ENCODE measurements at places on chromosomes 5 and 9.

- DNase-seq = no peak
These were observed 3.8 kb downstream of the TCOF1 start for GRCh38 chr5:150361301-150361700.

- DNase-seq = no peak
These were observed 603.9 kb upstream of the RORB start for GRCh38 chr9:73893230-73893629.

- no peak for DNase-seq
These were observed 2.7 kb upstream of the PHPT1 start for GRCh38 chr9:136846376-136847087.

GRCh38 chr5:107794741-107795140, 124.0 kb upstream of the EFNA5 start:
- no peak for DNase-seq

- no peak for DNase-seq
These were observed 1.5 kb upstream of the C5orf24 start for GRCh38 chr5:134844252-134844651.

GRCh38 chr5:175471628-175472027, 6.7 kb upstream of the SFXN1 start:
- no peak for DNase-seq

DNA sequence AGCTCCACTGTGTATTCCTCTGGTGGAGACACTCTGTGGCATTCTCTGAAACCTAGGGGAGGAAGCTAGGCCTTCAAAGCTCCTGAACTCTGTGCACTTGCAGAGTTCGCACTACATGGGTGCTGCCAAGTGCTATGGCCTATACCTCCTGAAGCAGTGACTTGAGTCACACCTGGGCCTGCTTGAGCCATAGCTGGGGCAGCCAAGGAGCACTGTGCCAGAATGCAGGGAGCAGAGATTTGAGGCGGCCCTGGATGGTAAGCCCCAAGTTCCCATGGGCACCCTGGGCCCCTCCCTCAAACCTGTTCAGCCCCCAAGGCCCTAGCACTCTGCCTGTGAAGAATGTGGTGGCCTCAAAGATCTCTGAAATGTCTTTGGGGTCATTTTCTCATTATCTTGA, 212.9 kb downstream of the SPATA31A6 start:
- no peak for DNase-seq

DNA sequence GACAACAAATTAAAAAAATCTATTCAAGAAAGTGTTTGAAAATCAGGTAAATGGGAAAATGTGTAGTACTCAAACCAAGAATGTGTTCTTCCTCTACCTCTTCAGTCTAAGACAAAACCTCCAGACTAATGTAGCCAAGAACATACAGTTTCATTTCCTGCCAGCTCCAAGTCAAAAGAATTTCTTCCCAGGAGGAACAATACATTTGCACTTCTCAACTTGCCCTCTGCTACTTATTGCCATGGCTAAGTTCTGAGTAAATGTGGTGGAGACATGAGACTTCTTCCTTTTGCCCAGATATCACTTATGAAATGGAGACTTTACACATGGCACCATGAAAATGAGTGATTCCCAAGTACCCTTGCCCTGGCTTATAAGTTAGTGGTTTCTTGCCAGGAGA, 2112.2 kb upstream of the C9orf72 start:
- no peak for DNase-seq

DNA sequence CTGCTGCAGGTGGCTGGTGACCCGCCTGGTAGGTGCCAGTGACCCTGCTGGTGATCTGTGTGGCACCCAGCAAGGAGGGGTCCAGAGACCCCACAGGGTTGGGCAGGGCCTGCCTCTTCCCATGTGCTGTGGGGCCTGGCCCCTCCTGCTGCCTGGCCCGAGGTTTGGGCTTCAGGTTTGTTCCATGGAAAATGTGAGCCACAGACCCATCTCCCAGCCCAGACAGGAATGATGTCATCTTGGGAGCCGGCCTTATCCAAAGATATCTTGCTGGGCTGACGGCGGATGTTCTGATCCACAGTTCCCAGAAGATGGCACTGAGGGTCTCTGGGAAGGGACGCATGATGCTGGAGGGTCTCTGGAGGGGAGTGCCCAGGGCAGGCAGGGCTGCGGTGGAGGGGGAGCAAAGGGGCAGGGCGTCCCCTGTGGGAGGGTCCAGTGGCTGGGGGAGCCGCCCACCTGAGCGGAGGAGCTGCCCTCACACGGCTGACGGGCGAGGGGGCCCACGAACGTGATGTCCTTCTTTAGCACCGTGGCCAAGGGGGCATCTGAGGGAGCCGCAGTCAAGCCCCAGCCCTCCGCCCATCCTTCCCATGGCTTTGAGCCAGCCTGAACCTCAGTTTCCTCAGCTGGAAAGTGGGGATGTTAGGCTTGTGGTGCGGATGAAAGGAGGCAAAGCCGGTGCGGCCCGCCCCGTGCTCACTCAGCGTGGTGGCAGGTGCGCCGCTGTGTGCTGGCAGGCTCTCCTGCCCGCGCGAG, 68.1 kb downstream of the COL5A1 start:
- no peak for DNase-seq

DNA sequence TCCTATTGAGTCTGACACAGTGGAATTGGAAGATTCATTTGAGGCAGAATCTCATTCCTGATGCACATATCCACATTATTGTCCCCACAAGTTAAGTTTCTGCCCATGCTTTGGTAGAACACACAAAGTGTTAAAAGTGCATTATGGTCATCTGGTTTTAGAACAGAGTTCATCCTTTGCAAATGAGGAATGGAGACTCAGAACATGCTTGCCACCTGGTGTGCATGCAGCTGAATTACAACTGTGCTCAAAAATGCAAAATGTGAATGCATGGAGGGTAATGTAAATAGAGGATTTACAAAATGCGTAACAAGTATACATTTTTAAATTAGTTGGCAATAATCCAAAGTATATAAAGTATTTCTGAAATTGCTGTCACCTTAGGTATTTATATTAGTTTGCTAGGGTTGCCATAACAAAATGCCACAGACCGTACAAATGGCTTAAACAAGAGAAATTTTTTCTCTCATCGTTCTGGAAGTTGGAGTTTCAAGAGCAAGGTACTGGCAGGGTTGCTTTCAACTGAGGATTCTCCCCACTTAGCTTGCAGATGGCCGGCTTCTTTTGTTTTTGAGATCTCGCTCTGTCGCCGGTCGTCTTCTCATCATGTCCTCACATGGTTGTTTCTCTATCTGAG, 671.1 kb downstream of the TAF11L14 start:
- DNase-seq = peak; percentile 65

GRCh38 chr9:127426756-127427155, 2.6 kb downstream of the ZNF79 start:
- DNase-seq = no peak

DNA sequence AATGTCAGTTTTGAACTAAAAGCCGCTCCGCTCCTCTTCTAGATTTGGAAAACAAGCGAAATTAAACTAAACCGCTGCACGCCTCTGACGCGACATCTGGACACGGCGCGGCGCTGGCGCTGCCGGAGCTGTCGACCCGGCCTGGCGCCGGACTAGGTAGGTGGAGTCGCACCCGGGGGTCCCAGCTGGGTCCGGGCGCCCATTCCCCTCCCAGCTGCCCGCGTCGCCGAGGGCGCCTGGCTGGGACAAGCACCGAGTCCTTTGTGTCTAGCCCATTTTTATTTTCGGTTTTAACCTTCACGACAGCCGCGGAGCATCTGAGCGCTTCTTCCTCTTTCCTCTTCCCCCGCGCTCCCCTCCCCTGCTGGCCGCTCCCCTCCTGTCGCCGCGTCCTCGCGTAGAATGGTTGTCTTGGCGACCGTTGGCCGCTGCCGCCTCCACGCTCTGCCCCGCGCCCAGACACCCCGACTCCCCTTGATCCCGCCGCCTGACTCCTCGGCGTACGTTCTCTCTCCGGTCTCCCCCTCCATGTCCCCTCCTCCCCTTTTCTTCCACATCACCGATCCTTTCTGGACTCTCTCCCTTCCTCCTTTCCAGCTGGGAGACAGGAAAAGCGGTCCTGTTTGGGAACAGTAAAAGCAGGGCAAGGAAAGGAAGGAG, 545 bp downstream of the CDKN2B-AS1 start:
- DNase-seq = no peak

- no peak for DNase-seq
These were observed 6.1 kb upstream of the AIF1L start for GRCh38 chr9:131090025-131090787.

GRCh38 chr9:13140843-13141592, 138.5 kb downstream of the MPDZ start:
- no peak for DNase-seq
